A549 (cell line): ENCODE measurements at places on chromosomes 12 and 14. TPM values are rescaled to one million over a fixed set of nuclear protein-coding genes. Genes with fewer than 3 reads are reported as not detected.
A peak's percentile ranks its signal among the peaks of the same experiment; 100 is the strongest.

- no peak for DNase-seq
Measured at GRCh38 chr12:28456934-28457710, 266.9 kb downstream of the CCDC91 start.

GRCh38 chr14:94129758-94130414, 482 bp upstream of the IFI27L2 start:
- DNase-seq = peak; percentile 54

- peak; percentile 84 for DNase-seq
Measured at GRCh38 chr14:72962829-72963312, 36.6 kb downstream of the DCAF4 start.

- no peak for DNase-seq
Measured at GRCh38 chr12:54565986-54566544, 16.7 kb downstream of the PDE1B start.

DNA sequence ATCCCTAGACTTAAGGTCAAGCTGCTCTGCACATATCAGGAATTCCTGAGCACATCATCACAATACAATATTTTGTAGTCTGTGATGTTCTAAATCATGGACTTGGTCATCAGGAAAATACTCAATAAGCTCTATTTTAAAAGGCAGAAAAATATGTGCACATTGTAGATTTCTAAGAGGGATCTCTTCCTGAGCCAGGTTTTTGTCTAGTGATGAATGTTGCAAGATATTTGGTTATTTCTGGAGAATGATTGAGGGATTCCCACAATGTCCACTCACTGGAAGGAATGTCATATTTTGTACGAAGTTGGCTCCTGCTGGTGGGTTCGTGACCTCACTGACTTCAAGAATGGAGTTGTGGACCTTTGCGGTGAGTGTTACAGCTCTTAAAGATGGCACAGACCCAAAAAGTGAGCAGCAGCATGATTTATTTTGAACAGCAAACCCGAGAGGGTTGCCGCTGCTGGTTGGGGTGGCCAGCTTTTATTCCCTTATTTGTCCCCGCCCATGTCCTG, 300.9 kb upstream of the DCN start:
- DNase-seq = no peak

DNA sequence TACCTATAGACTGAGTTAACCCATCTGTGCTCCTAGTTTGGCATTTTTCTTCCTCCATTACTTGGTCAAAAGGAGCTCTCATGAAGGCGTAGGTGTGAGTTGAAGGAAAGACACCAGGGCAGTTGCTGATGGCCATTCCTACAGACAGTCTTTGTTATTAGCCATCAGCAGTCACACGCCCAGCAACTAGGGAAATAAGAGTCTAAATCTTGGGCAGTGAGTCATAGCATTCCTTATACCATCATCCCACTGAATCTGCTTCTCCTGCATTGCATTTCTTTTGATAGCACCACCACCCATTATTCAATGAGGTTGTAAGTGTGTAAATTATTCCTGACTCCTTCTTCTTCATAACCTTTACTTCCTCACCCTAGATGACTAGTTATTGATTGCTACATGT, 150.9 kb upstream of the IGF1 start:
- DNase-seq = peak; percentile 50

GRCh38 chr12:62716866-62717525, 218.0 kb downstream of the PPM1H start:
- peak; percentile 93 for DNase-seq

- DNase-seq = peak; percentile 50
Measured at GRCh38 chr14:104882325-104882973, 17.4 kb downstream of the CEP170B start.

DNA sequence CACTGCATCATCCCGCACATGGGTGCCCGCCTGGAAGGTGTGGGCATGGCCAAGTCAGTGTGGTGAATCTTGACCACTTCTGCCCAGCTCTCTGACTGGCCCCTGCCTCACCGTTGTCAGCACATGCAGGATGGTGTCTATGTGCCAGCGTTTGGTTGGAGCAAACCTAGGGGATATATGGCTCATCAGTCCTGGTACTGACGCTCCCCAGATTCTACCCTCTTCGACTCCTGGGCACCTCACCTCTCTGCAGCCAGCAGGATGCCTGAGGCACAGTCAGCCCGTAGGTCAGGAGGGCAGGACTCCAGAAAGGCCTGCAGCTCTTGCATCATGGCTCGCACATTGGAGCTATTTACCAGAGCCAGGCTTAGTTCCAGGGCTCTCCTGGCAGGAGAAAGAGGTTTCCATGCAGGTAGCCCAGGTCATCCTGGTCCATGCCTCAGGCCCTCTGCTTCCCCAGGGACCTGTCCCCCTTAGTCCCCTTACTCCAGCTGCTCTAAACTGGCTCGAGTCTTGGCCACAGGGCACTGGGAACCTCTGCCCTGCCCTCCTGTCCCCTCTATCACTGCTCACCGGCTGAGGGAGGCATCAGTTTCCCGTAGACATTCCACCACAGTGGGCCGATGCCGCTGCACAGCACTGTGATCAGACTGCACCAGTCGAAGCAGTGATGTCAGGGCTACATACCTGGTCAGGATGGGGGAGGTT, 4.0 kb downstream of the AP1G2 start:
- DNase-seq = no peak

DNA sequence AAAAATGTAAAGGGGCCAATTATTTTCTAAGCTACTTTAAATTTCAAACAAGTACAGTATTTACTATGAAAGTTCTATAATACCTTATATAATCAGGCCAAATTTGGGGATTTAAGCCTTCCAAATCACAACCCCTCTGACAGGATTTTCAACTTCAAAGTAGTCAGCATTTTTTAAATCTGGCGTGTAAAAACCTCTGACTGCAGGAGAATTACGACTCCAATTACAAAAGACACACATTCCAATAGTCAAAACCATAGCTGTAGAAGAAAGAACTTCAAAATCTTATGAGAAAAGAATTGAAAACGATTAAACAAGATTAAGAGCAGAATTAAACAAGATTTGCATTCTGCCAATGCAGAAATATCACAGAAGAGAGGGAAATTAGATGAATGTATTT, 12.7 kb downstream of the OSBPL8 start:
- no peak for DNase-seq

- no peak for DNase-seq
Measured at GRCh38 chr12:84069198-84069597, 843.4 kb downstream of the SLC6A15 start.

DNA sequence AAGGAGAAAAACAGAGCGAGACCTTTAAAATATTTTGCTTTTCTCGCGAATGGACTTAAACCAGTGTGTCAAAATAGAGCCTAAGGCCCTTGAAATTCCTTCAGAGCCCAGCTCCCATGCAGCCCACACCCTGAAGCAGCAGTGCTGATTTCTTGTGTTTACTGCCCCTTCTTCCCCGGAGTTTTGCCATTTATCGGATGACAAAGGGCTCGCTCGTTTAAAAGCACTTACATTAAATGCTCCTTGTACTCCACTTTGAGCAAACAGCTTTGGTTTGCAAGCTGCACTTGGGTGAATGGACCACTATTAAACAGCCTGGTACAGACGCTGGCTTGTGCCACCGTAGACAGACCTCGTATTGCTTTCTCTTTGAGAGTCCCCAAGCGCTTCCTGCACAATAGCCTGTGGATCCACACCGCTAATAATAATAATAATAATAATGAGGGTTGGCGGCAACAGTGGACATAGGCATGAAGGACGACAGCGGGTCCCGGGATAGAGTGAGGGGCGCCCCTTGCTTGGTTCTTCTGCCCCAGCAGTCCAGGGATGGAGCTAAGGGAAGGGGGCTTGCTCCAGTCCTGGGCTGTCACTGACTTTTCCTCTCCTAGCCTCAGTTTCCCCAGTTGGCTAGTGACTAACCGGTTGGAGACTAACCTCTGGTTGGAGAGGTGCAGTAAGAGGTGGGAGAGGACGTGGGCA, 6.6 kb downstream of the DLK1 start:
- no peak for DNase-seq

- no peak for DNase-seq
Measured at GRCh38 chr14:73753124-73753886, 39.1 kb upstream of the PNMA1 start.

- DNase-seq = no peak
Measured at GRCh38 chr14:80200093-80200492, 11.2 kb downstream of the DIO2 start.

DNA sequence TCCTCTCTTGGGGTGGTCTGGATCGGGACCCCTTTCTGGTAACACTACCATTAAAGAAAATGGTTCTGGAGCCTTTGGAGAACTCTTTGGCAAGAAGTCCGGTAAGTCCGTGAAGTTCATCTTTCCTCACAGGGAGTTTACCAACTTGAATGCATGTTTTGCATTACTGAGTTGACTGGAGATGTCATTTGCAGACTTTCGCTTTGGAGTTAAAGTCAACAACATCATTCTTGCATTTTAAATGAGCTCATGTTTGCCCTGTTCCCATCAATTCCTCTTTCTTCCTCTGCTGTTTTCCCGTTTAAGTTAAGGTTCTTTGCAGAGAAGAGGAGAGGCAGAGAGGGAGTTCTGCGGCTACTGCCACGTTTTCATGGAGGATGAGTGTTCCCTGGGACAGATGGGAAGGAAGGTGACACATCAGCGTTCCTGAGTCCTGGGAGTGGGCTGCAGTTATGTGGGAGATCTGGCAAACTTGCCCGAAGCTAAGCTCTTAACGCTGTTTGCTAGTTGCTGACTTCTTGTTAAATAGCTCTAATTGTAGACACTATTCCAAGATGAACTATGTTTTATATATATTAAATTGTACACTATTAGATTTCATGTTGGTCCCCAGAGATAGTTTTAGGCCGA, 18.8 kb upstream of the PRICKLE1 start:
- DNase-seq = no peak

GRCh38 chr12:113740699-113741098, 225.4 kb downstream of the RBM19 start:
- no peak for DNase-seq

DNA sequence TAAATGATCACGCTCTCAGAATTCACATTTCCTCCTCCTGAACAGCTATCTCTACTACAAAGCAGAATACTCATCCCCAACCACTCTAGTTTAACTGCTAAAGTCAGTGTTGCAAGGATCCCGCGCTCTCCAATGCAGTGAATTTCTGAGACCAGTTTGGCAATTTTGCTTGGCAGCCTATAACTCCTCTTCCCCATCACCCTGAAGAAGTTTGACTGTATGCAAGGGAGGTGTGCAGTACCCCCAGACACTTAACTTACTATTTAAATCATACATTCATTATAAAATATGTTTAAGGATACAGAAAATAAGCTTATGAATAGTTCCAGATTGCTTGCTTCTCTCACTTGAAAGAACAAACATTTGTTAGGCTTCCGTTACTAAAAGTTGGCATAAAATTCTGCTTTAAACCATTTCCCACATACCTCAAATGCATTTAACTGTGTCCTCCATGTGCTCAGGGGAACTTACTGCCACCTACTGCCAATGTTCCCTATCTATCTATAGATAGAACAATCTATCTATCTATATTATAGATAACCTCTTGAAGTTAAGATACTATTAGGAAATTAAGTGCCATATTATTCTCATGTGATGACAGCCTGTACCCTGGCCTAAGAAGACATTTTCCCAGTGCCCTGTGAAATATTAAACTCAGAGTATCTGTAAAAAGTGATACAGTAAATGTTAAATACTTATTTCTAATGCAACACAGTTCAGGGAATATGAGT, 2.4 kb downstream of the LGR5 start:
- DNase-seq = no peak

GRCh38 chr12:64824130-64824499, 332 bp upstream of the TBC1D30 start:
- DNase-seq = no peak

DNA sequence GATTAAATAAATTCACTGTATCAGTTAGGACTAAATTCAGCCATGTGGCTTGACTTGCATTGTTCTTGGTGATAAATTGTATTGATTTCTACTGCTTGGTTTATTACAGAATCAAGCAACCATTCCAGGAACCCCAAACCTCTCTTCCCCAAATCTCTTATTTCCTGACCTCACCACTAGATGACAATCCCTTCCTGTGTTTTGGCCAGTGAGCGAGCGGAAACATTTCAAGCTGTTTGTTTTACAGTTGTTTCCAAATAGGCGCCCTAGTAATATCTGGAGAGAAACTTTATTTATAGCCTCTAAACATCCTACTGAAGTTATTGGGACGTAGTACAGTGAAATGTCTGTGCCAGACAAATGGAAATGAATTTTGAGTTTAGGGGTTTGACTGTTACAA, 161.1 kb downstream of the SNAPC1 start:
- no peak for DNase-seq

DNA sequence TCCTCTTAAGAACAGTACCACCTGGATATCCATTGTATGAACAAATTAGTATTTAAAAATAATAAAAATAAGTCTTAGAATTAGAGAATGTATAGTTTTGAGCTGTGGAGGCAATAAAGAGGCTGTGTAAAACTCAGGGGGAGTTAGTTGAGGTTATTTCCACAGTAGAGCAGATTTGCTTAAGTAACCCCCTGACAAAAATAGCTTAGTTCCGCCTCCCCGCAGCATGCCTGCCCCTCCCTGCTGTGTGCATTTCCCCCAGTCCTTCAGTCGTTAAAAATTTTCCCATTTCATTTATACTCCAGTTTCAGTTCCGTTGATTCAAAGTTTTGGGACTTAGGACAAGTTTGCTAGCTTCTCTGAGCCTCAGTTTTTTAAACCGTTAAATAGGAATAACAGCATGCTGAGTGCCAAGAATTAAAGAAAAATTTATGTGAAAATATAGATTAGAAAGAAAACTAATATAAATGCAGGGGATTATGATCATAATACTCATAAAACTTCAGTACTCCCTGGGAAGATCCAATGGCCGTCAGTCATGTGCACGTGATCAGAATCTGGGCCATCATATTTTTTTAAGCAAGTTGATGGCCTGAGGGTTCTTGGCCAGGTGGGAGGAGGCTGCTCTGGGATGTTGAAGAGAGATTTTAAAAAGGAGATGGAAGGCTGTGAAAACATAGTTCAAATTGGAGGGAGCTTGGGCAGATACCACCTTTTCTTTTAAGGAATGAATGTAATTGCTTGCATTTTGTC, 14.5 kb upstream of the SLC38A2 start:
- DNase-seq = no peak

Gene ERBB3
- 1.8 to 2.2 TPM (median 1.8 TPM) in 3 replicates for polyA plus RNA-seq

Gene GLT1D1
- polyA plus RNA-seq = not detected in 3 replicates

Gene NUAK1
- 18.1 to 23.5 TPM (median 20.8 TPM) in 3 replicates for polyA plus RNA-seq

Gene SERPINA5
- polyA plus RNA-seq = 0.51 to 0.95 TPM (median 0.74 TPM) in 3 replicates

Gene TAS2R30
- polyA plus RNA-seq = 0.11 TPM in 1 of 3 replicates, not detected in the others
